NCI-H774 (cell line): ENCODE measurements at places on chromosomes 1 and 21.
A peak's percentile ranks its signal among the peaks of the same experiment; 100 is the strongest.

DNA sequence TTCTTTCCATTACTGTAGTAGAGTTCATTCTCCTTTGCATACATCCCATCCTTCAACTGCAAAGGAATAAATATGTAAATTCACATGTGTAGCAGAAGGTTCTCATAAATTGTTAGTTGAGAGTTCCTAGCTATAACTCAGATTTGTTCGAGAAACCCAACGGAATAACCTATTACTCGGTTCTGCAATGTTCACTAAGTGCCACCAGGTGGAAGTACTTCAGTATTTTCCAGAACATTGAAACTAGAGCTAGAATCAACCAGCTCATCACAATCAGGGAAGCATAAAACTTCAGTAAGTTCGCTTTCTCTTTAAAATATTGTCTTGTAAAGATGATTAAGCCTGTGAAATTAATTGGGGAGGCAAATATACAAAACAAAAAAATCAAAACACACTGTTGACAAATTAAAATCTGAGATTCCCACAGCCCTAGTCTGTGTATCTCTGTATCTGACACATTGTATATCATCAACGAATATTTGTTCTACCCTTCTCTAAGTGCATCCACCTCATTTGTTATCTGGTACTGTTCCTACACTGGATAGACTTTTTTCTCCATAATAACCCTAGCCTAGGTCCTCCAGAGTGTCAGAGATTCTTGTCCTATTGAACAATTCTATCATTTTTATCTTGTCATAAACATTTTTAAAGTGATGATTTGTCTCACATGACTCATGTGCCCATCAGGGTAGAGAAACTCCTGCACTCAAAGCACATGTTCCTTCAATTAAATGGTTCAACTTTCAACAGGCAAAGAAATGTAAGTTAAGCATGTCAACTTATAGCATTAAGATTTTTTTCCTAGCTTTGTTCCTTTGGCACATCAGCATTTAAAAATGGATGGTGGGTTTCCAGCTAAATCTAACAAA is 31.9 kb downstream of the MROH9 start:
- peak; percentile 6 for DNase-seq

GRCh38 chr1:22410928-22411495 is 40.6 kb upstream of the ZBTB40 start:
- DNase-seq = no peak

- DNase-seq = no peak
These were observed 354.9 kb upstream of the PLXNA2 start for GRCh38 chr1:208599063-208599462.

- DNase-seq = no peak
These were observed 120.1 kb downstream of the ASTN1 start for GRCh38 chr1:177044390-177044789.

DNA sequence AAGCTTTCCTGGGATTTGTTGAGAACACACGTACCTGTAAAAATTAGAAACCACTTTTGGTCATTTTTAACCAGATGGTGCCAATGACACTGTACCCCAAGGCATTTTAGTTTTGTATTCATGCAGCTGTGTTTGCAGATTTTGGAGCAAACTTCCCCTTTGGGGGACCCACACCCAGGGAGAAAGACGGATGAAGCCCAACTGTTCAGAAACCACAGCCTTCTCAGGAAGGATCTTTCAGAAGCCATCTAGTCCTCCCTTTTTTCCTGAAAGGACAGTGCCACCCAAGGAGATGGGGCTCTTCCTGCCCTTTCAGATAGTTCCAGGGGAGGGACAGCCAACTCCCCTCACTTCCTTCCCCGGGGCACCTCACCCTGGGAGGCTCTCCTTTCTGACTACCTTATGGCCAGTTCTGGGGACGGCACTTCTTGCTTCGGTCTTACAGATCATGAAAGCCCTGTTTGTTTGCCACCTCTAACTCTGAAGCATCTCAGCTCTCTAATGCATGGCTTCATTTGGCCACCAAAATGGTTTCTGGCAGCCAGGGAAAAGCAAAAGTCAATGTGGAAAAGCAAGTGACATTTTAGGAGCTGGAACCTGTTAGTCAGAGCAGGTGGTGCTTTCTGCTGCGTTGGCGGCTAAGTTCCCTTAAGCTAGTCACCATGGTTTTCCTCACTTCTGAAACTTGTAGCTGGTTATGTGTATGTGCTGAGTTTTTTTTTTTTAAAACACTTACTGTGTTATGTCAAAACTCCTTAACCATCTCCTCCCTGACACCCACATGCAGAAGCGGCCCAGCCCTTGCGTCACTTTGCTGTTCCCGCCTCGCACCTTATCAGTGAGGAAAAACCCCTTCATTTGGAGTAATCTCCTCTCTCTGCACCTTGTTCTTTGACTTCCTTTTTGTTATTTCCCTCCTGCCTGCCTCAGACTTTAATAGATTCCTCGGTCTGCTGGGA is 10.1 kb downstream of the TMCC2 start:
- DNase-seq = no peak

DNA sequence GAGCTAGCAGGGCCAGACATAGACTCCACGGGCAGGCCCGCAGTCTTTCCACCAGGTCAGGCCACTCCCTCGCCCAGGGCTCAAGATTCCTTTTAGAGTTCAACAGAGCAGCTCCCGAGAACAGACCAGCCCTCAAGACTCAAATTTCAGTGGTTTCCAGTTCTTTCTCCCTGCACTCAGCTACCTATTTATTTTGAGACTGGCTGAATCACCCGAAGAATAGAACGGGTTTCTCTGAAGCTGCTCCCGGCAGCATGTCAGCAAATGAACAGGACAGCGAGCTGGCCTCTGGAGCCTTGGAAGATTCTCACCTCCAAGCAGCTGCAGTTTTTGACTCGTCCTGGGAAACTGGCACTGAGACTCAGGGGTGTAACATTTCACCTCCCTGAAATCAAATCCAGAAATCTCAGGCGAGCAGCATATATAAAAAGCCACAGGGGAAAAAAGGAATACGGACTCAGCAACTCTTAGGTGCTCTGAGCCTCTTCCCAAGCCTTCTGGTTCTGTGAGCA is 177.9 kb downstream of the CLIC6 start:
- no peak for DNase-seq

DNA sequence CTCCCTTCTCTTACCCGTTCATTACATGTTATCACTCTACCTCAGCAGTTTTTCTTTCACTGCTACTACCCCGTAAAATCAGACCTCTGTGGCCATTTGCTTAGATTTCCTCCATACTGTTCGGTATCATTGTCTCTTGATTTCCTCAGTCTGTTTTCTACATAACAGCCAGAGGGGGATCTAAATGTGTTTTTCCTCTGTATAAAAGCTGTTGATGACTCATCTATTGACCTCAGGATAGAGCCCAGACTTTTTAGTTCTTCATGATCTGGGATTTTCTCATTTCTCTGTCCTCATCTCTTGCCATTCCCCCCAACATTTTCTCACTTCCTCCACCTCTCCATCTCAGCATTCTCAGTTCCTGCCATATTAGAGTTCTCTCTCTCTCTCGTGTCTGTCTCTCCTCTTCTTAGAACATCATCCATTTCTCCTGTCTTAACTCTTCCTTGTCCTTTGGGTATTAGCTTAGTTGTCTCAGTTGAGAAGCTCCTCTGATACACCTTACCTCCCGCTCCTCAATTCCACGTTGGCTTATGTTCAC is 10.5 kb downstream of the OTUD3 start:
- DNase-seq = no peak

DNA sequence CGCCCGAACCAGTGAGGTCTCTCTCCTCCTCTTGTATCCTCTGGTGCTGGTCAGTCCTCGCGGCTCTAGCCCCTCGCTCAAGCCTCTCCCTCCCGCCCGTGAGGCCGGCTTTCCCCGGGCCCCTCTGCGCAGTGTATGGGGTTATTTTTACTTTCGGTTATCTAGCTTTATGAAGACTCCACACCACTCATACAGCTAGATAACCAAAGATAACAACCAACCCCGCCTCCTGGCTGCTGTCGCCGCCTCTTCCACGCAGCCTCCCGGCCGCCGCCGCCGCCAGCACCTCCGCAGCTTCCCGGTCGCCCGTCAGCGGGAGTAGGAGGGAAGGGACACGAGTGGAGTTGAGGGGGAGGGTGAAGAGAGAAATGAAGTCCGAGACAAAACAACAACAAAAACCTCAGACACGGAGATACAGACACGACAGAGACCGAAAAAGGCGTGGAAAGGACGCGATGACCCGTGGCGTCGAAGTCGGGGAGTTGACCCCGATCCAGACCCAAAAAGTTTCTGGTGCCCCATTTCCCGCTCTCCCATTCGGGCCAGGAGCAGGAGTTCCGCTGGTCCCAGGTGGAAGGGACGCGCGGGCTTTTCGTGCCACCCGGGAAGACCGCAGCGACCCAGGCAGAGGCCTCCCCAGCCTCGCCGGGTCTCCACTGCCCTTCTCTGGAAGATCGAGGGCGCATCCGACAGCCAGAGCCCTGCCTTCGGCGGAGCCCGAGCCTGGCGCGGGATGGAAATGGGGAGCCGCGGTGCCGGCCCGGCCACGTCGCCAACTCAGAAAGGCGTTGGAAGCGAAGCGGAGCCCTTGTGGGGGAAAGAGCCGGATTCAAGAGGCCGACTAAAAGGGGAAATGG is 51.4 kb downstream of the RHBG start:
- no peak for DNase-seq

- DNase-seq = no peak
These were observed 96.5 kb downstream of the NME7 start for GRCh38 chr1:169271098-169271497.

GRCh38 chr1:48242141-48242736 is 19.7 kb downstream of the SLC5A9 start:
- no peak for DNase-seq

GRCh38 chr21:34838956-34839820 is 170.4 kb downstream of the CLIC6 start:
- DNase-seq = no peak

- DNase-seq = no peak
These were observed 5.7 kb upstream of the ABCG1 start for GRCh38 chr21:42213082-42213774.

- no peak for DNase-seq
These were observed 58.1 kb upstream of the COA6 start for GRCh38 chr1:234315091-234315541.

DNA sequence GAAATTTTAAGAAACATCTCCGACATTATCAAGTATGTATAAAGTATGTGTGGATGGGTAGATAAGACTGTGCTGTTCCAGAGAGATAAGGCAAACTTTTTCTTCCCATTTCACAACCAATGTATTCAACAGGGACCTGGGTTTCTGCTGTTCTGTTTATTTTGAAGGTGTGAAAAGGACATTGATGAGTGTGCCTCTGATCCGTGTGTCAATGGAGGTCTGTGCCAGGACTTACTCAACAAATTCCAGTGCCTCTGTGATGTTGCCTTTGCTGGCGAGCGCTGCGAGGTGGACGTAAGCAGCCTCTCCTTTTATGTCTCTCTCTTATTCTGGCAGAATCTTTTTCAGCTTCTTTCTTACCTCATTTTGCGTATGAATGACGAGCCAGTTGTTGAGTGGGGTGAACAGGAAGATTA is 174.0 kb downstream of the CRB1 start:
- no peak for DNase-seq

GRCh38 chr1:220287129-220287528 is 14.9 kb upstream of the RAB3GAP2 start:
- DNase-seq = no peak

DNA sequence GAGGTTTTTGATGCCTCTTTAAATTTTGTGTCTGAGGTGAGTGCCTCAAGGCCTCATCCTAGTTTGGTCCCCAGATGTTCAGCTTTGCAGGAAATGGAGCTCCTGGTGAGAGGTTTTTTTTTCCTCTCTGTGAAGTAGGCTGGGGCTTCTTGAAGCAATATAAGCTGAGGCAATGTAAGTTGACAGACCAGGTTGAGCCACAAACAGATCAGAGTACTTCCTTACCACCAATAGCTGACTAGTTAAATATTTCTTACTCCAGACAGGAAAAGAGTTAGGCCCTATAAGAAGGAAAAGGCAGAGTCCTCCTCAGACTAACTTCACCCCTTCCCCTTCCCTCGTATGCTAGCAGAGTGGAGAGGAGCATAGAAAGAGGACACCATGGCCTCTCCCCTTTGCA is 341.0 kb downstream of the LMO4 start:
- no peak for DNase-seq

- no peak for DNase-seq
These were observed 216.1 kb downstream of the RPS6KC1 start for GRCh38 chr1:213266983-213267772.

DNA sequence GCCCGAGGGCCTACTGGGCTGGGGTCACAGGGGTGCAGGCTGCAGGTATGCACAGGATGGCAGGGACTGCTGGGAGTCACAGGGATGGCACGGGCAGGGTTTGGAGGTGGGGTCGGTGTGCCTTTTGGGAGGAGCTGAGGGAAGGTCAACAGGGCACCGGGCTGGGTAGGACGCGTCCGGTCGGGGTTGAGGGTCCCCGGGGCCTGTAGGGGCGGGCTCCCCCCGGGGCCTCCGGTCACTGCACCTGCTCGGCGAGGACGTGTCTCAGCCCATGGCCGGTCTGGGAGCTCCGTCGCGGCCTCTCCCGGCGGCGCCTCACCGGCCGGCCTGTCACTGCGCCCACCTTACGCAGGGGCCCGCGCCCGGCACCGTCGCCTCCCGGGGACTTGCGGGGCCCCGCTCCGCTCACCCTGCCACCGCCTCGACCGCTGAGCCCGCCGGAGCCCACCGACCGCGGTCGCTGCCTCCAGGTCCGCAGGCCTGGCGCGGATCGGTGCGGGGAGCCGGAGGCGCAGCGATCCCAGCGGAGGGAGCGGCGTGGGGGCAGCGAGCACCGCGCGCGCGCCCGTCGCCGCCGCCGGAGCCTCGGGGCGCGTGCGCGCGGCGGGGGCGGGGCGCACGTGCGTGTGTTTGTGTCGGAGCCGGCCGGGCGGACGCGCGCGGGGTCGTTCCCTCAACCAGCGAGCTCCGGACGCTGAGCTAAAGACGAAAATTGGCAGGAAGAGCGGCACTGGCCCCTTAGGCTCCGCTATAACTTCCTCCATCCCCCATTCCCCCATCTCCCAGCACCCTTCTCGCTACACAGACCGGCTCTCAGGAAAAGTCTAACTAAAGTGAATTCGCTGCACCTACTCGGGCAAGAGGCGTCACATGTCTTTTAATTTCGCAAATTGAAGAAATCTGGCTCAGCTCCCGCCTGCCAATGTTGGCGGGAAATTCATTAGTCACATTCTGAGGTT is at the start of gene AMIGO1:
AMIGO1 (minus strand) TSS at position 552 of the 959 bp plus-strand sequence. CDS start 815 bp downstream, outside the sequence.
- DNase-seq = peak; percentile 61

DNA sequence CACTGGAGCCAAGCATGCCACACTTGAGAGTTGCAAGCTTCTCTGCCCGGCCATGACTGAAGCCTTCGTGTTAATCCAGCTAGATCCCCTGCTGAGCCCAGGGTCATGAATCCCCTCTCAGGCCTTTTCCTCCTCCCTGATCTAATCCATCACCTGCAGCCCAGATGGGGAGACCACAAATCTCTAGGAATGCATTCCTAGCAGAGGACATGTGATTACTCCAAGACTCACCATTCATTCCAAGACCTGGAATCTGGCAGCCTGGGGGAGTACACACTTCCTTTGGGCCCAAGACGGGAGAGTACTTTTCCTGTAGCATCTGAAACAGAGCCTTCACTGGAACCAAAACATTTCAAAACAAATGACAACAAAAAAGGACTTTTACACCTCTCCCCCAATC is 269.3 kb upstream of the NFIA start:
- DNase-seq = no peak

DNA sequence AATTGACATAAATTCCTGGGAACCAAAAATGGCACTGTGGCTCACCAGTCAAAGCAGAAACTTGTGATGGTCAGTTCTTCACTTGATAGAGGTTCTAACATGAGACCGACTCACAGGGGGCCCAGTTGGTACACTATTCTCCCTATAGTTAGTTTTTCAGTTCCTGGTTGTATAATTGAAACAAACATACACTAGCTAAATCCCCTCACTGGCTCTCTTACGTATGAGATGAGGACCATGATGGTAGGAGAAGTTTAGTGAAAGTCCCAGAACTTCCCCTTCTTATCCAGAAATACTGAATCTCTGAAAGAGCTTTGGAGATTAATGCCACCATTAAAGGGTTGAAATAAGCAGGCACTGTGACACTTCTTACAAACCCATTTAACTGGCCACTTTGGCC is 2.8 kb upstream of the S100B start:
- no peak for DNase-seq
